ENCODE measurements at places on chromosomes 11 and 22.

- no peak for DNase-seq
These were observed 30.6 kb upstream of the PIK3C2A start for GRCh38 chr11:17238377-17238776.

GRCh38 chr11:1853376-1854131, 670 bp downstream of the LSP1 start:
- DNase-seq = no peak

- no peak for DNase-seq
These were observed 123.6 kb downstream of the GALNT18 start for GRCh38 chr11:11498195-11498594.

GRCh38 chr22:42436404-42436803, 4.2 kb upstream of the NFAM1 start:
- DNase-seq = no peak
